ENCODE measurements at places on chromosomes 2 and 18.

GRCh38 chr18:58041633-58042032, 2.4 kb upstream of the NEDD4L start:
- peaks cover 30% of the 10 kb centered on the region for H3K4me1 ChIP-seq
- H3K27me3 ChIP-seq: peaks cover 26% of the 10 kb centered on the region
- no peak overlapping the region for H3K4me3 ChIP-seq
- DNase-seq: no peak

- peaks cover 20% of the 10 kb centered on the region for H3K27me3 ChIP-seq
- H3K36me3 ChIP-seq: no peaks in the 10 kb centered on the region
- DNase-seq: no peak
- H3K4me3 ChIP-seq: no peak overlapping the region
- H3K27ac ChIP-seq: no peak overlapping the region
- H3K4me1 ChIP-seq: peaks cover 10% of the 10 kb centered on the region
Measured at GRCh38 chr2:162198239-162198638, 45.0 kb downstream of the FAP start.

GRCh38 chr18:63140997-63141777, 178.4 kb downstream of the BCL2 start:
- DNase-seq: no peak
- no peaks in the 10 kb centered on the region for H3K27me3 ChIP-seq
- no peak overlapping the region for H3K4me3 ChIP-seq
- peaks cover 40% of the 10 kb centered on the region for H3K36me3 ChIP-seq
- peaks cover 72% of the 10 kb centered on the region for H3K4me1 ChIP-seq

- peaks cover 25% of the 10 kb centered on the region for H3K36me3 ChIP-seq
- H3K4me1 ChIP-seq: peaks cover 3% of the 10 kb centered on the region
- H3K4me3 ChIP-seq: no peak overlapping the region
- H3K27me3 ChIP-seq: no peaks in the 10 kb centered on the region
Measured at GRCh38 chr2:15634846-15635490, 43.3 kb downstream of the DDX1 start.

DNA sequence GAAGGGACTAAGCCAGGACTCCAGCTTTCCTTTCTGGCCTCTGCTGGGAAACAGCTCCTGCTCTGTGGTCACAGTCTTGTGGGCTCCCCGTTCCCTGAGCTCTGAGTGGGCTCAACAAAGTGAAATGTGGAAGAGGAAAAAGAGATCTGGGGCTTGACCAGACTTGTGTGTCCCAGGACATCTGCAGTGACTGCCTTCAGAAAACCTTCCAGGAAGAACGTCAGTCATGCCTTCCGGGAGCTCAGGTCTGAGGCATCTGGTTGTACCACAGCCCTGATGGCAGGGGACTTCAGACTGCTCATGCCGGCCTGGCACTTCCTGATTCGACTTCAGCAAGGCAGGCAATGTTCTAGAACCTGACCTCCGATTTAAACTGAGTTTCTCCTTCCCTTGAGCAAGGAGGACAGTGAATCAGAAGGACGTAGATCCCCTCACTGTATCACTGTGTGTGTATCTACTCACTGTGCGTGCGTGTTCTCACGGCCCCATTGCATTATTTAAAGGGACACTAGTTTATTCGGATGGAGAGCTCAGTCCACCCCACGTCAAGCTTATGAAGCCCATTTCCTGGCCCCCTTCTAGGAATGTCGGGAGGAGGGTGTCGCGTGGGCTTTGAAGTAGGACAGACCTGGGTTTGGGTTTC, 548 bp upstream of the FBLN7 start:
- H3K27ac ChIP-seq: no peak overlapping the region
- peak overlapping the region; percentile 34 for H3K4me3 ChIP-seq
- H3K4me1 ChIP-seq: peaks cover 8% of the 10 kb centered on the region

- H3K4me1 ChIP-seq: no peaks in the 10 kb centered on the region
- no peak overlapping the region for H3K27ac ChIP-seq
- DNase-seq: no peak
- H3K4me3 ChIP-seq: no peak overlapping the region
Measured at GRCh38 chr18:53191634-53192033, 851.6 kb downstream of the DCC start.

DNA sequence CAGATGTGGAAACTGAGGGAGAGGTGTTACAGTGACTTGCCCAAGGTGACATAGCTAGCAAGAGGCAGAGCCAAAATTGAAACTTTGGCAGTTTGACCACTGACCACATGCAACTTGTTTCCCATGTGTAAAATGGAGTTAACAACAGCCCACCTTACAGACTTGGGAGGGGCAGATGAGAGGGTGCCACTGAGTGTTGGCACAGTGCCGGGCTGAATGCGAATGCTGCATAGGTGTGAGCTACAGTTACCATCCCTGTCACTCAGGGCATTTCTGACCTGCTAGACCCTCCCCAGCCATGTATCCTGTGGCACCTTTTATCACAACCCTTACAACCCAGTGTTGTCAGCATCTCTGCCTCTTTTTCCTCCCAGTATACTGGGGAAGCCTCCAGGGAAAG, 10.8 kb downstream of the SMARCAL1 start:
- H3K27me3 ChIP-seq: no peaks in the 10 kb centered on the region
- no peak overlapping the region for H3K27ac ChIP-seq
- DNase-seq: no peak
- H3K4me3 ChIP-seq: no peak overlapping the region
- H3K4me1 ChIP-seq: peaks cover 2% of the 10 kb centered on the region

GRCh38 chr18:21979171-21979560, 190.2 kb upstream of the GATA6 start:
- DNase-seq: no peak
- no peaks in the 10 kb centered on the region for H3K36me3 ChIP-seq
- H3K4me3 ChIP-seq: no peak overlapping the region
- H3K27ac ChIP-seq: no peak overlapping the region
- no peaks in the 10 kb centered on the region for H3K27me3 ChIP-seq

- H3K4me3 ChIP-seq: no peak overlapping the region
- DNase-seq: no peak
- H3K4me1 ChIP-seq: no peaks in the 10 kb centered on the region
- H3K27me3 ChIP-seq: peaks cover 8% of the 10 kb centered on the region
- H3K27ac ChIP-seq: no peak overlapping the region
Measured at GRCh38 chr2:179495315-179495714, 230.7 kb upstream of the SESTD1 start.

DNA sequence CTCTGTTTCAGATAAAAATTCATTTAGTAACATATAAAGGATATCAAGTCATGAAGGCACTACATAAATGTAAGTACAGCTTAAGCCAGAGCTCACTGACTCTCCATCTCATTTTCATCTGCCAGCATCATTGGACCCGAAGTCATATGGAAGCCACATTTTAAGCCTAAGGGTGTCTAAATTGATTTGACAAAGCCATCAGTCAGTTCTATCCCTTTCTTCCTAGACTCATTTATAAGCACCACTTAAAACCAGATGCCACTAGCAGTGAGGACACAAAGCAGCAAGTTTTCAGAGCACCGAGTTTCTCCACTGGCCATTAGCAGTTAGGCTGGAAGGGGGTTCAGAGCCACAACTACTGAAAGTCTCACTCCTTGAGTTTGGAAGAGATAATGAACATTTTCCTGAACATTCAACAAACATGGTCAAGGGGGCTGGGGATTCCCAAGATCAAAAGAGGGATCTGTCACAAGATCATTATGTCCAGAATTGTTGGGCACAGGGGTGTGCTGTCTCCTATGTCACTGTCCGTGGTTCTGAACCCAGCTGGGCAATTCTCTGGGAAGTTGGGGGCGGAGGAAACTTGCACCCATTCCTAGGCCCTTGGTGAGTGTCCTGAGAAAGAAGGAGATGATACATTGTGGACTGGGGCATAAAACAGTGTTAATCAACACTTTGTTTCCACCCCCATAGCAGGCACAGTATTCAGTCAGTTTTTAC, 158.5 kb upstream of the LMAN1 start:
- peaks cover 8% of the 10 kb centered on the region for H3K27me3 ChIP-seq
- H3K27ac ChIP-seq: no peak overlapping the region
- no peaks in the 10 kb centered on the region for H3K4me1 ChIP-seq
- no peak overlapping the region for H3K4me3 ChIP-seq

DNA sequence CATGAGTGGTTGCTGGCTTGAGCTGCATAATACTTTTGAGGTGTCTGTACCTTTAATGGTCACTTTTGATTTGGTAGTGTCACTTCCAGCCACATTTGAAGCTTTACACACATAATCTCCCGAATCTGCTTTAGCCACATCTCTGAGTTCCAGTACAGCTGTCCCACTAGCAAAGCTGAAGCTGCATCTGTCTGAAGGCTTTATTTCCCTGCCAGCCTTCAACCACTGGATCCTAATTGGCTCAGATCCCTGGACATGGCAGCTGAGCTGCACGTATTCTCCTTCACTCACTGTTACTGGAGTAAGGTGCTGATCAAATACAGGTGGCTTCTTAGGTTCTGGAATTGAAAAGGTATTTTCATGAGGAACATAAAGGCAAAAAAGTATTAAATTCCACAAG, 99.7 kb downstream of the TTN start:
- H3K4me1 ChIP-seq: no peaks in the 10 kb centered on the region
- no peaks in the 10 kb centered on the region for H3K36me3 ChIP-seq
- no peak for DNase-seq
- H3K27me3 ChIP-seq: no peaks in the 10 kb centered on the region
- no peak overlapping the region for H3K27ac ChIP-seq
- no peak overlapping the region for H3K4me3 ChIP-seq

DNA sequence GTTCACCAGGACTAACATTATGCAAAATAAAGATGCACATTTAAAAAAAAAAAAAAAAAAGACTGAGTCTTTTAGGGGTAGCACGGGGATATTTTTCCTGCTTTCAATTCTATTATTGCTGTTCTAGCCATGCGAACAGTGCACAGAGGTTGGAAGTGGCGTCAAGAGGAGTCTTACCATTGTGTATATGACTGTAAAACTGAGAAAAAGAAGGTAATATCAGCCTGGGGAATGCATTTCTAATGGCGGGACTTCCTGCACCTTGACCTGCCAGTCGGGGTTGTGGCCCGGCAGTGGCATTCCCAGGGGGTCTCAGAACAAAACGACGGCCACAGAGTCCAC, 48.5 kb upstream of the ATP6V1B1 start:
- H3K4me1 ChIP-seq: peaks cover 26% of the 10 kb centered on the region
- peaks cover 83% of the 10 kb centered on the region for H3K27me3 ChIP-seq
- DNase-seq: no peak
- H3K4me3 ChIP-seq: peak overlapping the region; percentile 63

DNA sequence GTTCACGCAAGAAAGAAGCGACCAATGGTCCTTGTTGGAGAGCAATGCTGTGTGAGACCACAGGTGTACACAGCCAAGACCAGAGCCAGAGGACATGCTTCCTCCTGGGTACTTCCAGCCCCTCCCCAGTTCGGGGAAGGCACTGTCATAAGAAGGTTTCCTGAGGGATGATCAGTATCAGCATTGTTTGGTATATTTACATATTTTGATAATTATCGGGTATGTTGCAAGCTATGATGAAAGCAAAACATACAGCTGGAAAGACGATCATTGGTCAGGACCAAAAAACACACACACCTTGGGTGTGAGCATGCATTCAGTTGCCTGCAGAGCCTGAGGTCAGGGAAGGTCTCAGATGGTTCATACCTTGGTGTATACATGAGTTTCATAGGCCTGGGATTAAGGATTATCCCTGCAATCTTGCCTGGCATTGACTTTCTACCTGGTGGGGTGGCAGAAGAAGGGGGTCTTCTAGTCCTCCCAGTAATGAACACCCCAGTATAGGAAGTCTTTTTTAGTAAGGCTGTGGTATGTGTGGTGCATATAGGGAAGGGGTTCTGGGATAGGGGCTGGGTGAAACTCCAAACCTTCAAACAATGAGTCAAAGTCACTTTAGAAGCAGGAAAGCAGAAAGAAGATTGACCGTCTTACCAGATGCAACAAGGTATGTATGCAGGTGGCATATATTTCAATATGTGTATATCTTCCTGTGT, 2.9 kb downstream of the SERPINB2 start:
- peaks cover 11% of the 10 kb centered on the region for H3K27me3 ChIP-seq
- H3K4me3 ChIP-seq: no peak overlapping the region
- no peaks in the 10 kb centered on the region for H3K36me3 ChIP-seq
- H3K27ac ChIP-seq: no peak overlapping the region
- H3K4me1 ChIP-seq: no peaks in the 10 kb centered on the region

DNA sequence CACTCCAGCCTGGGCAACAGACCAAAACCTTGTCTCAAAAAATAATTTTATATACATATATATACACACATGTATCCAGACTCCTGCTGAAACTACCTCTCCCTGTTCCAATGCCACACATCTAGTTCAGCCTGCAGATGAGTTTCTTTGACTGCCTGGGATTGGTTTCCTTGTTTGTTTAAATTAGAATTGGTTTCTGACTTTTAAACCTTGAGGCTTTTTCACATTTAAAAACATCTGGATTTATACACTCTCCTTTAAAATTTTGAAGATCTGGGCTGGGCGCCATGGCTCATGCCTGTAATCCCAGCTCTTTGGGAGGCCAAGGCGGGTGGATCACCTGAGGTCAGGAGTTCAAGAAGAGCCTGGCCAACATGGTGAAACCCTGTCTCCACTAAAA, 21.8 kb upstream of the CXCR1 start:
- H3K4me1 ChIP-seq: peaks cover 14% of the 10 kb centered on the region
- no peaks in the 10 kb centered on the region for H3K36me3 ChIP-seq
- no peak for DNase-seq
- no peaks in the 10 kb centered on the region for H3K27me3 ChIP-seq
- no peak overlapping the region for H3K27ac ChIP-seq

GRCh38 chr18:58668211-58668610, 3.1 kb upstream of the MALT1 start:
- peaks cover 59% of the 10 kb centered on the region for H3K4me1 ChIP-seq
- no peak for DNase-seq
- no peak overlapping the region for H3K4me3 ChIP-seq
- H3K36me3 ChIP-seq: no peaks in the 10 kb centered on the region
- H3K27me3 ChIP-seq: no peaks in the 10 kb centered on the region

DNA sequence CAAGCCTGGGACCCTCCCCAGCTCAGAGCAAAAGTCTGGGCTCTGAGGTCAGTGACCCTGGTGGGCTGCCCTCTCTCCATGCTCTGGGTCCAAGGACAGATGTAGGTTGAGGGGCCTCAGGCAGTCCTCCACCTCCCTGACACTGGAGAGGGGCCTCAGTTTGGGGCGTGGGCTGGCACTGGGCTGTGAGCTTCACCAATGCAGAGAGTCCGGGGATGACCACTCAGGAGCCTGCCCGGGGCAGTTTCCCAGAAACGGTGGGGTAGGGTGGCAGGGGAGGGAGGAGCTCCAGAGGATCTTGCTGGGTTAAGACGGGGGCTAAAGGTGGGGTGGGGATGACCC, 40.5 kb upstream of the SMAD7 start:
- no peaks in the 10 kb centered on the region for H3K36me3 ChIP-seq
- DNase-seq: no peak
- no peak overlapping the region for H3K4me3 ChIP-seq
- no peak overlapping the region for H3K27ac ChIP-seq
- peaks cover 5% of the 10 kb centered on the region for H3K4me1 ChIP-seq

DNA sequence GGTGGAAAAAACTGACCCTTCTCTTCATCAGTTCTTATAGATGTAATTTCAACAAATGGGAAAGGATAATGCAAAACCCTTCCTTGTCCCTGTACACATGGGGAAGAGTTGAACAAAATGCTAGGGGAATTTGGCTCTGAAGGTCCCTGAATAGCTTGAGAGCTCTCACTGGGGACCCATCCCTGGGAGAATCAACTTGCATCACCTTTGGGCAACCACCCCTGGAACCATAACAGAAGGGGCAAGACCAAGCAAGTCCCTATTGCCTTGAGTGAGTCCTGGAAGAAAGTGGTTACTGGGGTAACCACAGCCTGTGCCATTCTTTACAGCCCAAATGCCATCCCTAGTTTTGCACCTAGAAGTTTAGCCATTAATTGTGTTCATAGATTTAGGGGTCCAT, 52.2 kb upstream of the B3GNT2 start:
- H3K36me3 ChIP-seq: peaks cover 6% of the 10 kb centered on the region
- H3K27ac ChIP-seq: no peak overlapping the region
